ENCODE measurements at places on chromosomes 3 and 15.

GRCh38 chr15:87575896-87576473 is 680.6 kb downstream of the NTRK3 start:
- DNase-seq = no peak

- no peak for DNase-seq
Observed at GRCh38 chr3:153295901-153296300, 133.9 kb downstream of the RAP2B start.

- peak; percentile 14 for DNase-seq
Observed at GRCh38 chr3:24678421-24678865, 183.8 kb upstream of the THRB start.

- DNase-seq = no peak
Observed at GRCh38 chr3:42688487-42689420, 3.4 kb downstream of the KLHL40 start.

DNA sequence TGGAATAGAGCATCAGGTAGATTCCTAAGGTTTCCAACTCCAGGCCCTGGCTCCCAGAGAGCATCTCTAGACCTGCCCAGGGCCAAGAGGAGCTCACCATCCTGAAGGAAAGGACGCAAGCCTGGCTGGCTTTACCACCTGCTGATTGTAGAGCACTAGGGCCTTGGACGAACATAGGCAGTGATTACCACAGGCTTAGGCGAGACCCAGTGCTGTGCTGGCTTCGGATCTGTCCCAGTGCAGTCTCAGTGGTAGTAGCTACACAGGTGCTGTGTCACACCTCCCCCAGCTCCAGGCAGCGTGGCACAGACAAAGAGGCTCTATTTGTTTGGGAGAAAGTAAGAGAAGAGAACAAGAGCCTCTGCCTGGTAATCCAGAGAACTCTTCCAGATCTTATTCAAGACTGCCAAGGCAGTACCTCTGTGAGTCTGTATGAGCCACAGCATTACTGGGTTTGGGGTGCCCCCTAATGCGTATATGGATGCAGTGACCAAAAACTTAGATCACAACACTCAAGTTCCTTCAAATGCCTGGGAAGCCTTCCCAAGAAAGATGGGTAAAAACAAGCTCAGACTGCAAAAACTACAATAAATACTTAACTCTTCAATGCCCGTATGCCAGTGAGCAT is 25.4 kb downstream of the ISG20 start:
- no peak for DNase-seq

DNA sequence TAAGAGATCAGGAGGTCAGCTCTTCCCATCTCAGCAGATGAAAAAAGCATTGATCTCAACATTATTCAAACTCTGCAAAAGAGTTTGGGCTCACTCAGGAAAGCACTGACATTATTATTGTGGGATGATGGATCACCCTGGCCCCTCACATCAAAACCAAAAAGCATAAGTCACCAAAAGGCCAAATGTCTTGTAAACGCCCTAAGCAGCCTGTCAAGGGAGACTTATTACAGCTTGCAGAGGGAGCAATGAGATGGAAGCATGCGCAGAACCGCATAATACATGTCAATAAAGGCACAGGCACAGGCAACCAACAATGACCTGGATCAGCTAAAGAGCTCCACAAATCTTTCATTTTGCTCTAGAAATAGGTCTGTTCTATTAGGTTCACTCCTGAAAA is 4.6 kb downstream of the FSIP1 start:
- DNase-seq = no peak

- DNase-seq = peak; percentile 12
Observed at GRCh38 chr15:97234851-97235610, 725.5 kb upstream of the ARRDC4 start.

DNA sequence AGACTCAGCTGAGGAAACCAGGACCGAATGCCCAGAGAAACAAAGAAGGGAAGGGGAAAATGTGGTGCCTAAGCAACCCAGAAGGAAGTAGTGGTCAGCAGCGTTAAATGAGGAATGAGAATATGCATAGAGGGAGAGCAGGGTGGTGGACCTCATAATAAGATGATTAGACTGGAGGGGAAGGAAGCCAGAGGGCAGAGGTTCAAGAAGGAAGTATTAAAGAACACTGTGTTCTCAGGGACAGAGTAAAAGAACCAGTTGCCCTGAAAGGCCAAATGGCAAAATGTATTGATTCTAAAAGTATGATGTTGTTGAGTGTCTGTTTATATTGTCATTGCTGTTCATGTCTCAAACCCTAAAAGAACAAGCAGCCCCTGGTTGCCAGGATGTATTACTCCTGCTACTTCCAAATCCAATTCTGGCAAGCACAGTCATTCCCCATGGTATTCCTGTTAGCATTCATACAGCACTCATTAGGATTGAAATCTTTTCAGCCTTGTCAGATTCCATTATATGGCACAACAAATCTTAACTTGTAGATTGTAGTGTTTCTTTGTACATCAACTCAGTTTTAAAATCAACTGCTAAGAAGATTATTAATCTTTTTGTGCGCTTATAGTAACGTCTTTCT is 23.4 kb downstream of the P2RY1 start:
- no peak for DNase-seq

- DNase-seq = no peak
Observed at GRCh38 chr3:128584412-128585020, 66.1 kb downstream of the RPN1 start.

DNA sequence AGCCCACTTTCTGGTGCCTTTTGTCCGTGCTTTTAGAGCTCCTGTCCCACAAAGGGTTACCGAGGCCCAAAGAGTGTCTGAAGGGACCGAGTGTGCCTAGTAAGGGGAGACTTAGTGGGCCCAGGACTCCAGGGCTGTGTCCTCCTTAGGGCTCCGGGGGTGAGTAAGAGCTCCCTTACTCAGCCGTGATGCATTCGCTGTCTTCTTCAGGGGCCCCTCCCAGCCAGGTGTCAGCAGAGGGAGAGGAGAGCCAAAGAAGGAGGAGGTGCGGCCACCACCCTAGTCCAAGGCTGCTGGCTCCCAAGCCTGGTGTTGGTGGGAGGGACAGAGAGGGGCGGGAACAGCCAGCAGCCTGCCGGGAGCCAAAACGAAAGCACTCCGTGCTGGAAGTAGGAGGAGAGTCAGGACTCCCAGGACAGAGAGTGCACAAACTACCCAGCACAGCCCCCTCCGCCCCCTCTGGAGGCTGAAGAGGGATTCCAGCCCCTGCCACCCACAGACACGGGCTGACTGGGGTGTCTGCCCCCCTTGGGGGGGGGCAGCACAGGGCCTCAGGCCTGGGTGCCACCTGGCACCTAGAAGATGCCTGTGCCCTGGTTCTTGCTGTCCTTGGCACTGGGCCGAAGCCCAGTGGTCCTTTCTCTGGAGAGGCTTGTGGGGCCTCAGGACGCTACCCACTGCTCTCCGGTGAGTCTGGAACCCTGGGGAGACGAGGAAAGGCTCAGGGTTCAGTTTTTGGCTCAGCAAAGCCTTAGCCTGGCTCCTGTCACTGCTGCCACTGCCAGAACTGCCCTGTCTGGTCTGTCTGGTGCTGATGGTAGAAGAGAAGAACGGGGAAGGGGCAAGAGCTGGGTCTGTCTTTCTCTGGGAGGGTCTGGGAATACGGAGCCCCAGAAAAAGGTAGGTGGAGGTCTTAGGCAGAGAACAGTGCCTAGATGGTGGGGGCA is at the start of gene IL17RC:
TSS of gene IL17RC (plus strand) at position 365 of the 947 bp plus-strand sequence. CDS start at position 583, 218 bp downstream.
- DNase-seq = peak; percentile 46

DNA sequence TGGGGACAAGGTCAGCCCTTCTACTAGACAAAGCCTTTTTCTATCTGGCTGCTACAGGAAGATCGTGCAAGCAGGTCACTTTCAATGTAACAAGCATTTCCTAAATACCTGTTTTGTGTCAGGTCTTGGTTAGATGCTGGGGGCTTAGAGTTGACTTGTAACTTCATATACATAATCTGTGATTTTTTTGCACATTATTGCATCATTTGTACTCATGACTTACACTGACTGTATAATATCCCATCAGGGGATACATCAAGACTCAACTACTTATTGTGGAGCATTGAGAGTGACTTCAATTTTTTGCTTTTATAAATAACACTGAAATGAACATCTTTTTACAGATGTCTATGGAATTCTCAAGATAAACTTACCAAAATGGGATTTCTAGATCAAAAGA is 68.9 kb downstream of the ABTB1 start:
- DNase-seq = no peak

GRCh38 chr3:72973786-72974185 is 22.8 kb upstream of the PPP4R2 start:
- DNase-seq = no peak

GRCh38 chr15:44319385-44319784 is 30.9 kb downstream of the GOLM2 start:
- DNase-seq = no peak

DNA sequence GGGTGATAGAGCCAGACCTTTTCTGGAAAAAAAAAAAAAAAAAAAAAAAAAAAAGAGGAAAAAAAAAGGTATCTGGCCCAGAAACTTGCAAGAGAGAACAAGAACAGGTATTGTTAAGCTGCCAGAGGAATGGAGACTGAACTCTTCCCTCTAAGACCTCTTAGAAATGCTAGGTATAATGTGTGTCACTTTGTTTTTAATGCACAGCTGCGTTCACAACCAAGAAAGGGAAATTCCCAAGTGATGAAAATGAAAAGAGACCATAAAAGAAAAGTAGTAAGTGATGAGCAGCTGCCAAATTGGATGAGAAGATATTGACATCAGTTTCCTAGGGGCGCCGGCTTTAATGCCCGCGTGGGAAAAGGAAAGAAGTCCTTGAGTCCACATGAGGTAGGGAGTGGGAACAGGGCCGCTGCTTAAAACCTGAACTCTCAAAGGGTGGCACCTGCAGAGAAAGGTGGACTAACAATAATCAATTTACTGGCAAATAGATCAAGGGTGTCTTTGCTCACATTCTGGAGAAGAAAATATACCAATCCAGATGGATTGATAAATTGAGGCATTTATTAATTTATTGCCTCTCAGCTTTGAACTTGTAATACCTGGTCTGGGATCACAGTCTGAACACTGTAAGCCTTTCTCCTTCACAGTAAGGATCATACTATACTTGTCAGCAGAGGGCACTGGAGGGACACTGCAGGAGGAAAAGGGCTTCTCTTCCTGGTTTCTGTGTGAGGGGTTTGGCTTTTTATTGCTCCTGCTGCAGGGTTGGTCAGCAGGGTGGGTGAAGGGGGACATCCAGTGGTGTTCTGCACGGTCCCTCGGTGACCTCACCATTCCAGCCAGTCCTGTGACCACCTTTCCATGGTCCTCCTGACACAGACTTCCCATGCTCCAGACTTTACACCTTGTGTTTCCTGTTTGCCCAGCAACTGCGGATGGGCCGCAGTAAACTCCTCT is 131.6 kb downstream of the AQP9 start:
- DNase-seq = no peak

- DNase-seq = no peak
Observed at GRCh38 chr3:159038405-159038804, 236.6 kb downstream of the MFSD1 start.

DNA sequence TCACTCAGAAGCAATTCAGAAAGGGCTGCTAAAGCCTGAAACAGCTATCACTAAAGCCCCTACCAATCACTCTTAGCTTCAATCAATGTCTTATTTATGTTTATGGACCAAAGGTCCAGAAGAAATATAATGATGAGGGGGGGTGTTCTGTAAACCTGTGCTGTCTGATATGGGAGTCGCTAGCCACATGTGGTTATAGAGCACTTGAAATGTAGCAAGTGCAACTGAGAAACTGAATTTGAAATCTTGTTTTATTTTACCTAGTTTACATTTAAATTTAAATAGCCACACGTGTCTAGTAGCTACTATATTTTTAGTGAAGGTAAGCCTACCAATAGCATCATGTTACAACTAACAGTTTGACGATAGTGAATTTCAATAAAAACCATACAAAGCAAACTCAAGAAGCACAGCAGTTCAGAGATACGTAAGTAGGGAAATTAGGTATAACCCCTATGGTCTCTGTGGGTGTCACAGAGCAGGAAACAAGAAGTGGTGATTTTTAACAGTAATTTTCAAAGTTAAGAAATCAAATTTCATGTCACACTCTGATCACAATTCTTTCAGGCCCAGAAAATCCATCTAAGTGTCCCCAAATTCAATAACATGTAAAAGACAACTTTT is 3.6 kb downstream of the POU1F1 start:
- no peak for DNase-seq

DNA sequence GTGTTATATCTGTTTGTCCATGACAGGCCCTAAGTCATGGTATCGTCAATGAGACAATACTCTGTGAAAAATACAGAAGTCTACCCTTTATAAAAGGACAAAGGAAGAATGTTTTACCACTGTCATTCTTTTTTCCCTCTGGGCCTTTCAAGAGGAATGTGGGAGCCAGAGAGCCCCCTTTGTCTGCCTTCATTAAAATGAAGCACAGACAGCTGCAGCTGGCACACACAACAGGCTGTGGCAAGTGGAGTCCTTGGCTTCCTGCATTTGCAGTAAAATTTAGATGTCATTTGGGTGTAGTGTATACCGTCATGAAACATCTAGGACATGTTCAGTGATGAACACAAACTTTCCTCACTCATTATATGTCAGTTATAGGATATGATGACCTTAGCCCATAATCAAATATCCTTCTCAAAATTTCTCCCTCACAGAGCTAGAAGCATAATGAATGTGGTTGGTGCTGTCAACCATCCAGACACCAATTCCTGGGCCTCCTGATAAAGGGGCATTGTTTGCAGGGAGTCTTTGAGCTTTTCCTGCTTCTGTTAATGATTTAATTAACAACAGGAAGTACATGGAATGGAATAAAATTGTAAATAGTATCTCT is 76.4 kb downstream of the DHX36 start:
- DNase-seq = no peak

DNA sequence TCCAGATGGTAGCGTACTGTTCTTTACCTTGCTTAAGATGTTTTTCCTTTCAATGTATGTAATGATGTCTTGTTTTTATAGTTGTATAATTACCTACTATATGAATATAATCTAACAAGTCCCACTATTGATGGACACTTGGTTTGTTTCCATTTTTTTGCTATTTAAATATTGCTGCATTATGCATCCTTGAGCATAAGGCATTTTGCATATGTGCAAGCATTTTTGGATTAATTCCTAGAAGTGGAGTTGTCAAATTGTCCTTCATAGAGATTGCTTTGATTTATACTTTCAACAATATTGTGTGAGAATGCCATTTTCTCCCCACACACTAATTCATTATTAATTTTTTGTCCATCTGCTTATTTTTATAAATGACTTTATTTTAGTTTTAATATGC is 17.7 kb downstream of the TOPAZ1 start:
- no peak for DNase-seq

DNA sequence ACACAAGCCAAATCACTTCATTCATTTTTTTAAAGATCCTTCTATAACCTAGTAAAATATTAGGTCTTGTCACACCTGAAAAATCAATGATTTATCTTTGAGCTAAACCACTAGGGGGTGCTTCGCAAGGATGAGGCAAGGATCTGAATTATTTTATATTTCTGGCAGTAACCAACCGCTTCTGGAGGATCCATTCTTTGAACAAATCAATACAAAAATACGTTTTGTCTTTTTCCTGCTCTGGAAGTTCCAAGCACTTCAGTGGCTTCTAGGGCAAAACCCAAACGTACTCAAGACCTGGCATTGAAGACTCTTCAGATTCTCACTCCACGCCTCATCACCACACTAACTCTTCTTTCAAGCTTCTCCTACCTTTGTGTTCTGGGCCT is 486 bp downstream of the LSG1 start:
- DNase-seq = no peak

GRCh38 chr3:171770689-171771620 is 39.3 kb downstream of the PLD1 start:
- DNase-seq = no peak

Measured in stimulated activated CD4-positive, alpha-beta T cell treated with anti-CD3 and anti-CD28 coated beads, Interleukin-12 subunit alpha, Interleukin-12 subunit beta, amount 100 ng/mL, for 48 hours (primary cell).